ENCODE measurements at places on chromosomes 16 and 17. TPM values are rescaled to one million over a fixed set of nuclear protein-coding genes. Genes with fewer than 3 reads are reported as not detected.

DNA sequence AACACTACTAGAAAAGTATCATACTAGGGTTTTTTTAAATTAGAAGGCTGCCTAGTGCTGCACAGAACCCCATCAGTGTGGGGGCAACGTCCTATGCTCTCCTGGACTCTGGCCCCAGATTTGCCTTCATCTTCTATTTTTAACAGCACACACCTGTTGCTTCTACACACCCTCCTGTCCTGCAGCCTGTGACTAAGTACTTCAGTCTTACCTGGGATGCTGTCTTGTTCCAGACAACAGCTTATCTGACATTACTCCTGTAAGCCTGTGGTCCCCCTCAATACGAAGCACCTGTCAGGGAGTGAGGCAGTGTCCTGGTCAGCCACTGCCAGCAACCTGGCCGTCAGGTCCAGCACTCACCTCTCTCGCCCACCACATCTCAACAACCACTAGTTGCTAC, 247.6 kb upstream of the PSMD7 start:
- DNase-seq: no peak

Gene C16orf54
- 1.1 TPM for total RNA-seq

DNA sequence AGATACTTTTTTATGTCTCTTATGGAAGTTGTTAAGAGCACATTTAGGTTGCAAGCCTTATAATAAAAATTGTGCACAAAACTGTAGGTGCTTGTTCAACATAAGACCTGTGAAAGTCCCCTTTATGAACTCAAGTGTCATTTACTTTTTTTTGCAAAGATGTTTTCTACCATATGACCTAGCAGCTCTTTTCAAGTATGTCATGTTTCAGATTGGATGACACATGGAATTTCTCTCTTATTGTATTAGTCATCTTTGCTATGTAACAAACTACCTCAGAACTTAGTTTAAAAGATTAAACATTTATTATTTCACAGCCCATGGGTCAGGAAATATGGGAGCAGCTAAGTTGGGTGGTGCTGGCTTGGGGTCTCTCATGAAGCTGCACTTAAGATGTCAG, 57.9 kb downstream of the PHKB start:
- no peak for DNase-seq

DNA sequence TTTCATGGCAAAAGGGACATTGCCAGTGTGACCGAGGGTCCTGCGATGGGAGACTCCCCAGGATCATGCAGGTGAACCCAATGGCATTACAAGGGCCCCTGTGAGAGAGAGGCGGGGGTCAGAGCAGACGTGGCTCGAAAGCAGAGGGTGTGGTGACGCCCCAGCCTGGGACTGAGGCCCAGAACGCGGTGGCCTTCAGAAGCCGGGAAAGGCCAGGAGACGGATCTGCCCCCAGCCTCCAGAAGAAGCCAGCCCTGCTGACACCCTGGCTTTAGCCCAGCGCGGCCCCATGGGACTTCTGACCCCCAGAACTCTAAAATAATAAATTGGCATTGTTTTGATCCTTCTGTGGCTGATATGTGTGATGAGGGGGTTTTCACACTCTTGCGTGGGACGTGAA, 17.4 kb upstream of the ENPP7 start:
- DNase-seq: no peak

Gene NPIPB2
- 4.6 TPM for total RNA-seq

Gene DBNDD1
- total RNA-seq: 6.0 TPM

GRCh38 chr17:65334406-65334805, 197.2 kb downstream of the RGS9 start:
- no peak for DNase-seq

Measured in spinal cord (tissue), 10 donors.